ENCODE measurements at places on chromosomes 3 and 15.
A peak's percentile ranks its signal among the peaks of the same experiment; 100 is the strongest.

- no peak for DNase-seq
These were observed 56.9 kb downstream of the CYP19A1 start for GRCh38 chr15:51281368-51281967.

DNA sequence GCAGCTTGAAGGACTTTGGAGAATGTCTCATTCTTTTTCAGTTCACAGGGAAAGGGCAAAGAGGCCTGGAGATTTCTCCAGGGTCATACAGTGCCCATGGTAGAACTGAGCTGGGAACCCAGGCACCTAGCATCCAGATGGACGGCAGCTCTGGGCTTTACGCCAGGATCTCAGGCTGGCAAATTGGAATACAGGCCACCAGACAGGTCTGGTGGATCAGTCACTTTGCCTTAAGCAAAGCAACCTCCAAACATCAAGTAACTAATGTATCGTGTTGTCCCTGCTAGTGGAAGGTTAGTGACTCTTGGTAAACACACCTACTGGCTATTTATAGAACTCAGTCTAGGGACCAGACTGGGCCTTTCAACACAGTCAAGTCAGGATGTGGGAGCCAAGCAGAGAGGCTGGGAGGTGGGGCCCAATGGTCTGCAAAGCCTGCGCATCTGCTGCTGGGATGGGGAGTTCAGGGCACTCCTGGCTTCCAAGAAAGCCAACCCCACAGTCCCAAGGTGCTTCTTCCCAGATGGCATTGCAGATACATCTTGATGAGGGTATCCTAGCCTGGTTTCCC is 30.2 kb downstream of the RPLP1 start:
- DNase-seq = no peak

DNA sequence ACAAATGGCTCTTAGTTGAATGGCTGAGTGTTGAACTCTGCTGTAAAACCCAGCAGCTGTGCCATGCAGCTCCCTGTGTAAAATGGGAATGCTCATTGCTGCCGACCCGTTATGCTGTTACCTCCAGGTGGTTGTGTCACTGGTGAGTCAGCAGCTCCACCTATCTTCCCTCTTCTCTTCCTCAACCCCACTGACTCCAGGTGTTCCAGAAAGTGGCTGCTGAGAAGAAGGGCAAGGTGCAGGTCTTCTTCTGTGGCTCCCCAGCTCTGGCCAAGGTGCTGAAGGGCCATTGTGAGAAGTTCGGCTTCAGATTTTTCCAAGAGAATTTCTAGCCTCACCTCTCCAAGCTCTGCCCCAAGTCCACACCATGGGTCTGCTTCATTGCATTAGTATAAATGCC is 41.9 kb downstream of the NOX5 start:
- DNase-seq = no peak

GRCh38 chr15:62417439-62417838 is 252.4 kb upstream of the C2CD4B start:
- no peak for DNase-seq

DNA sequence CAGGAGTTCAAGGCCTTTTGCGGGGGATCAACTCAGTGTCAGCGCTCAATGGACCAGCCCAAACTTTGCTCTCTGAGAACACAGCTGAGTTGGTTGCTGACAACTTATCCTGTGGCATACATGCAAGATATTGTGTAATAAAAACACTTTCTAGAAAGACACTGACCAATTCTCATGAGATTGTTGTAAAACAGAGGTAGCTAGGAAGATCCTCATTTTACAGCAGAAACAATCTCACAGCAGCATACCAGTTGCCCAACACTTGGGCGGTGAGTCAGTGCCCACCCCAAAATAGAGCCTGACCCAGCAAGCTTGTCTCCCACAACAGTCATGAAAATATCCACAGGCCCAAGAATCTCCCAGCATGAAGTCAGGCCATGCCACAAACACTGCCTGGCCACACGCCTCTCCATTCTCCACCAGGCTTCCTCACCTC is 18.2 kb downstream of the KLHL6 start:
- DNase-seq = no peak

- DNase-seq = no peak
These were observed 60.3 kb upstream of the TEX264 start for GRCh38 chr3:51610708-51611107.

DNA sequence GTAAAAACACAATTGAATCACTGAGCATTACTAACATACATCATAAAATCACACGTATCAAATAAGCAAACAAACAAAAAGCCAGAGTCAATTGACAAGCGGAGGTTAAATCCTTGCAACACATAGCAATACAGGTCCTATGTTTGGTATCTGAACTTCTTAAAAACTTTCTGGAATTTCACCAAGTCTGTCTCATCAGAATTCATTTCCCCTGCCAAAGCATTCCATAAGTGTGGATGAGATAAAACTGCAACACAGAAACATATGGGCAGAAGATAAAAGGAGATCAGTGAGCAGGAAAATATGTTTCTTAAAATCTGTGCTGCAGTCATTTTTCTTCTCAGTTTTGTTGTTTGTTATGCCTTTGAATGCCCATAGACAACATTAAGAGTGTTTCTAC is 1155.5 kb downstream of the TBL1XR1 start:
- DNase-seq = no peak

DNA sequence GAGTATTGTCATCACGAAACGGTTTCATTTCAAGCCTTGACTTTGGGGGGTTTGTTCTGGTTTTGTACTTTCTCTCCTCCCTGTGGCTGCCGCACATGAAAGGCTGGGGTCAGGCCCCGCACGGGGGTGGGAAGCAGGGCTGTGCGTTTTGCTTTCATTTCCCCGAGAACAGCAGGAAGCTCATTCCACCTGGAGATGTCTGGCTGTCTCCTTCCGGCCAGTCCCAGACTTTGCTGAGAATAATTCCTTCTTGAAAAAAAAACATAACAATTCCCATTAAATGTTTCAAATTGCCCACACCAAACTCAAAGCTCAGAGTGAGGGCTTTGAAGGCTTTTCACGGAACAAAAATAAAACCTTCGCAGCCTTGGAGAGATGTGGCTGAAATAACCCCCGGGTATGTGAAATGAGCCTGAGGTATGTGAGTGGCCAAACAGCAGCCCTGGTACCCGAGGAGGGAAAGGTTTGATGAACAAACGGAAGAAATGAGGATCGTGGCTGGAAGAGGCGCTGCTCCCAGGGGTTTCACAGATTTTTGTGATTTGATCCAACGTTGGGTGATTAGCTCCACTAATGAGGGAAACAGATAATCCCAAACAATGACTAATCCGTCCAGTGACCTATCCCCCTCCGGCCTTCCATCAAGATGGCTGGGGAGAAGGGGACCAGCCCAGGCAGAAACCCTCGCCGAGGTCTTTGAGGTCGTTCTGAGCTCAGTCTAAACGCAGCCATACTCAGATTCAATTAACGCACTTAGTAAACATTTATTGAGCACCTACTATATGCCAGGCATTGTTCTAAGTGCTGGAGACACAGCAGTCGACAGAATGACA is 126.9 kb upstream of the MEF2A start:
- no peak for DNase-seq

- no peak for DNase-seq
These were observed 6.6 kb downstream of the SAMMSON start for GRCh38 chr3:70006089-70006488.

- no peak for DNase-seq
These were observed 208.4 kb downstream of the TP63 start for GRCh38 chr3:189839576-189839975.

DNA sequence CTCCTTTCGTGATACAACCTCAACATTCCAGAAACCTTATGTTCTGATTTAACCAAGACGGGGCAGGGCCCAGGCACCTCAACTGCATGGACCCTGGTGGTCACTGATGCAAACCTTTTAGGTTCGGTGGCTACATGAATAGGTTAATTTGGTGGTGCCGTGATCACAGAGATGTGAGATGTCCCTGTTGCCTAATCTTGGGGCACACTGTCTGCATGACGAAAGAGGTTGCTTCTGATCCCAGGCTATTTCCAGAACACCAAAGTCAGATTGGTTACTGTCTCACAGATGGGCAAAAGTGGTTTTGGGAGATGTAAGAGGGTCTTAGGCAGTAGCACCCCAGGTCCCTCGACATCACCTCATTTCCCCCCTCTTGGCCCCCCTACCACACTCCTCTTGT is 4.0 kb upstream of the CCR1 start:
- DNase-seq = no peak

DNA sequence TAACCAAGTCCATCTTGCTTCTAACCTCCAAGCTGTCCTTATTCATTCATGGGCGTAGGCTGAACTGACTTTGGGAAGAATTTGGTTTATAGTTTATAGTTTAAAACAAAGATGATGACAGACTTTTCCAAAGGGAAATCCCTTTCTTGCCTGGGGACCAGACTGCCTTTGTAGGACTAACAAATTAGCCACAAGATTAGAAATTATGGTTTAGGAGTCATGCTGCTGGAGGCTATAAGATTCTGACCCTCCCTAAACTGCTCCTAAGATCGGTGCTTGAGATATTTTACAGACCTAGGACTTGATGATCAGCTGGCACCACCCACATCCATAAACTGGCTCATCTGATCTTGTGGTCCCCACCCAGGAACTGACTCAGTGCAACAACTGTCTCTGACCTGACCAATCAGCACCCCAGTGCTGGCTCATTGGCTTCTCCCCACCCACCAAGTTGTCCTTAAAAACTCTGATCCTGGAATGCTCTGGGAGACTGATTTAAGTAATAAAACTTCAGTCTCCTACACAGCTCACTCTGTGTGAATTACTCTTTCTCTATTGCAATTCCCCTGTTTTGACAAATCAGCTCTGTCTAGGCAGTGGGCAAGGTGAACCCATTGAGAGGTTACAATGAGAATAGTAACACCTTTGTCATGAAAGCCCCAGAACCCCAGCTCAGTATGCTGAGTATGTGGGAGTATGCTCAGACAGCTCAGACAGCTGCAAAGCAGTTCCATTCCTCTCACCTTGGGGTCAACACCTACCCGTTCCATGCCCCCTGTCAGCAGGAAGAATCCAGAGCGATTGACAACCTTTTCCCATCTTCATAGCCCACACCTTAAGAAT is 51.6 kb upstream of the C15orf39 start:
- DNase-seq = no peak

GRCh38 chr15:53110999-53111398 is 320.9 kb upstream of the ONECUT1 start:
- no peak for DNase-seq

DNA sequence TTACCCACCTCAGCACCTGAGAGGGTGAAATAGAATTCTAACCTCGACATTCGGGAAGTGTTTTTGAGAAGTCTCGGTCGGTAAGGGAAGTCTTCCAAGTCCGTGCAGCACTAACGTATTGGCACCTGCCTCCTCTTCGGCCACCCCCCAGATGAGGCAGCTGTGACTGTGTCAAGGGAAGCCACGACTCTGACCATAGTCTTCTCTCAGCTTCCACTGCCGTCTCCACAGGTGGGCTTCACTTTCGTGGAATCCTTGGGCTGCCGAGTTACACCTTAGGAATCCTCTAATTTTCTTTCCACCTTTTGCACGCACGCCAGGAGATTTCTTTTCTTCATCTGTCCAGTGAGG is 775 bp downstream of the CCNDBP1 start:
- no peak for DNase-seq

- DNase-seq = no peak
These were observed 38.7 kb downstream of the WNT7A start for GRCh38 chr3:13841141-13841540.

DNA sequence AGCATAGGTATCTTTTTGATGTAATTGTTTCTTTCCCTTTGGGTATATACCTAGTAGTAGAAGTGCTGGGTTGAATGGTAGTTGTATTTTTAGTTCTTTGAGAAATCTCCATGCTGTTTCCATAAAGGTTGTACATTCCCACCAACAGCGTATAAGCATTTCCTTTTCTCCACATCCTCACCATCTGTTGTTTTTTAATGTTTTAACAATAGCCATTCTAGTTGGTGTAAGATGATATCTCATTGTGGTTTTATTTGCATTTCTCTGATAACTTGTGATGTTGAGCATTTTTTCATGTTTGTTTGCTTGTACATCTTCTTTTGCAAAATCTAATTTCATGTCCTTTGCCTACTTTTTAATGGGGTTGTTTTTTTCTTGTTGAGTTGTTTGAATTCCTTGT is 80.0 kb upstream of the TMC3 start:
- DNase-seq = no peak

DNA sequence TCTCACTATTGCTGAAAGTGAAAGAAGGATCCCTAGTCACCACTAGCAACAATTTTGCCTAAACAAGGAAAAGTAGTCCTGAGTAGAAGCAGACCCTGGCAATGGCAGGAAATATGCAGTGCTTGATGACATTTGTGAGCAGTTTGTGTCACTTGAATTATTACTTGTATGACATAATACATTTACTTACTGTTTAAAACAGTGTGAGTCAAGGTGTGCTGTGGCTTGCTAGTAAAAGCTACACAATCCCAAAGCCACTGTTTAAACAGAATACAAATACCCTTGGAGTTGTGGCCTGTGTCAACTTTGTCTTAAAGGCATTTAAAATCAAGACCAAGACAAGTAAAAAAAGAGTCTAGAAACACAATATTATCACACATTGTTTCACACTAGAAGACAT is 775.4 kb downstream of the ROBO1 start:
- no peak for DNase-seq

DNA sequence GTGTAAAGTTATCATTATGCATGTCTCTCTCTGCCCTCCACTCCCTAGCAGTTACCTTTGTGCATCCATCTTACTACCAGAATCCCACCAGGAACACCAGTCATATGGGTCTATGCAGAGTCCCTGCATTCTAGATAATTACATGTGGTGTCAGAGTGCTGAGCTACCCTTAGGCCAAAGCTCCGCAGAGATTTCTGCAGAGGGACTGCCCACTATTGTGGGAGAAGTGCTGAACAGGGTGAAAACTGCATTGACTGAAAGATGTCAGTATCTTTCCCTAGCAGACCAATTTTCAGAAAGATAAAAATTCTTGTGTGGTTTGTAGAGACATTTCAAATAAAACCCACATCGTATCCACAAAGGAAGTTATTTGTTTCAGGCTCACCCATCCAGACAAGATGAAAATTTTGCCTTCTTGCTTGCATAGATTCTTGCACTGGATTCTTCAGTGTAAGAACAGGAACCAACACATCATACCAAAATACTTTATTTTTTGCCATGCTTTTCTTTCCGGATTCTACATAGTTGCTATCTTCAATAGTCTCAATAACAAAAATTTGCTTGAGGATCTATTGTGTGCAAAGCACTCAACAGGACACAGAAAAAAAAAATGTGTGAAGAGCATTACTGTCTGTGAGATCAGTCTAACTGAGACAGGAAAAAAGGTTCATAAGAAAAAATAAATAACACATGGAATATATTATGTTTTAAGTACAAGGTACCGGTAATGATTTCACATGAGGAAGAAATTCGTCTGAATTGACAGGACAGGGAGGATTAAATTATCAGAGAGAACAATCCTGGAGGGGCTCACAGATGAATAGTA is 32.0 kb upstream of the CCDC80 start:
- peak; percentile 16 for DNase-seq

DNA sequence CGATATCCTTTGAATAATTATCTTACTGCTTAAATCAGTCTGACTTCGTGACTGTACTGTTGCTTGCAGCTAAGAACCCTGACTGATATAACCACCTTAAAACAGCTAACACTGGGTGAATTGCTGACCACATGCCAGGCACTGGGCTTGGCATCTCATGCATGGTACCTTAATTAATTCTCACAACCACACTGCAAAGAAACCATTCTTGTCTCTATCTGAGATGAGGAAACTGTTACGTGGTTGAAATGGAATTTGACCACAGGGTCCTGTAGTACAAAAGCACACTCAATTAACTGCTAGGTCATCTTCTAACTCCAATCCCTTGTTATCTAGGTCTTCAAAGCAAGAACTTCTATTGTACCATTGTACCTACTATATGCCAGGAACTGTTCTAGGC is 92.7 kb upstream of the PRICKLE2 start:
- no peak for DNase-seq

GRCh38 chr15:34012461-34013028 is 26.5 kb downstream of the AVEN start:
- DNase-seq = no peak

GRCh38 chr3:110618512-110619226 is 452.9 kb upstream of the NECTIN3 start:
- no peak for DNase-seq
